Endodermal cell (in vitro differentiated cells): ENCODE measurements at places on chromosomes 12 and 14. TPM values are rescaled to one million over a fixed set of nuclear protein-coding genes. Genes with fewer than 3 reads are reported as not detected.

GRCh38 chr12:108751821-108752220, 20.5 kb upstream of the CORO1C start:
- peak; percentile 34 for DNase-seq
- H3K27me3 ChIP-seq, result no peaks in the 10 kb centered on the region
- H3K4me3 ChIP-seq, result no peak overlapping the region
- H3K4me1 ChIP-seq, result no peaks in the 10 kb centered on the region
- H3K36me3 ChIP-seq, result no peaks in the 10 kb centered on the region
- no peak overlapping the region for H3K27ac ChIP-seq

GRCh38 chr14:86072116-86072894, 542.4 kb downstream of the FLRT2 start:
- no peak for DNase-seq
- H3K4me1 ChIP-seq, result no peaks in the 10 kb centered on the region
- no peaks in the 10 kb centered on the region for H3K36me3 ChIP-seq
- no peak overlapping the region for H3K27ac ChIP-seq
- no peaks in the 10 kb centered on the region for H3K27me3 ChIP-seq
- no peak overlapping the region for H3K4me3 ChIP-seq

DNA sequence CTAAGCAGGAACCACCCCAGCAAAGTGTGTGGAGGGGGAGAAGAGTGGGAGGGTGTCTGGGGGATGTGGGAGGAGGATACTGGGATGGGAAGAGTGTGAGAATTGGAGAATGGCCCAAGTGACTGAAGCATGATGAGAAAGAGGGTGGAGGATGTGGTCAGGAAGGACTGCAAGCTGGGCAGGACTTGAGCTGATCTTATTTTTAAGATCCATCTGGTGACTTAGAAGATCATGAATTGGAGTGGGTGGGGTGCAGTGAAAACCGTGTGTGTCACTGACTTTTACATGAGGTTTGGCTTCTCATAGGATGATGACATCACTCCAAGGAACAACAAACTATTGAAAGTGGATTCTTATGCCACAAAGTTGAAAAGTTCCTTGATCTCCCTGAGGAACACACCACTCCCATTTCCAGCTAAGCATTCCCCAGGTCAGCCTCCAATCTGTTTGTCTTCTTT, 287.5 kb downstream of the GALC start:
- no peak for DNase-seq
- no peaks in the 10 kb centered on the region for H3K36me3 ChIP-seq
- H3K27ac ChIP-seq, result no peak overlapping the region
- no peaks in the 10 kb centered on the region for H3K27me3 ChIP-seq
- no peak overlapping the region for H3K4me3 ChIP-seq
- H3K4me1 ChIP-seq, result no peaks in the 10 kb centered on the region

Gene KLRK1
- not detected in 3 replicates for total RNA-seq

Gene MIPOL1
- total RNA-seq, result 24.7 to 32.7 TPM (median 28.5 TPM) in 3 replicates

Gene AKAP3
- 0.69 to 0.86 TPM (median 0.75 TPM) in 3 replicates for total RNA-seq
